Pulmonary artery endothelial cell (primary cell): ENCODE measurements at places on chromosomes 3 and 15. TPM values are rescaled to one million over a fixed set of nuclear protein-coding genes. Genes with fewer than 3 reads are reported as not detected.

DNA sequence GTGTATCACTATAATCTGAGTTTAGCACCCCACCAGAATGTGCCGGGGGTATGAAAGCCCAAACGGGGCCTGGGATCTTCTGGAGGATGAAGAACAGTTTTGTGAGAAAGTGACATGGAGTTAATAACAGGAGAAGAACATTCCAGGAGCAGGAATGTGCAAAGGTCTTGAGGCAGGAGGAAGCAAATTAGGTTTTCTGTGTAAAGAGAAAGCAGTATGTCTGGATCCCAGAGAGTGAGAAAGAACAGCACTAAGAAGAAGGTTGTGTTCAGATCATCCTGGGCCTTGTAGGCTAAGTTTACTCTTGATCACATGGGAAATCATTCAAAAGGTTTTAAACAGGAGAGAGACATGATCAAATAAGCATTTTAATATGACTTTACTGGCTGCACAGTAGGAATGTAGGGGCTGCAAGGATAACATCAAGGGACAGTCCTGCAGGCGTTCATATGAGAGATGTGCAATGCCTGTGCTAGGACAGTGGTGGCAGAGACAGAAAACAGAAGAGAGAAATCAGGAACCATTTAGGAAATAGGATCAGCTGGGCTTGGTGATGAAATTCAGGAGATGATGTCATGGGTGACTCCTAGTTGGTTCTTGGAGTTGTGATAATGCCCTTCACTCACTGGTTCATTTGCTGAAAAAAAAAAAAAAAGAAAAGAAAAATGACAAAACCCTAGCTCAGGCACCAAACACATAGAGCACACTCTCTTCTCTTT is 113.5 kb downstream of the TNIK start:
- no peak for DNase-seq

DNA sequence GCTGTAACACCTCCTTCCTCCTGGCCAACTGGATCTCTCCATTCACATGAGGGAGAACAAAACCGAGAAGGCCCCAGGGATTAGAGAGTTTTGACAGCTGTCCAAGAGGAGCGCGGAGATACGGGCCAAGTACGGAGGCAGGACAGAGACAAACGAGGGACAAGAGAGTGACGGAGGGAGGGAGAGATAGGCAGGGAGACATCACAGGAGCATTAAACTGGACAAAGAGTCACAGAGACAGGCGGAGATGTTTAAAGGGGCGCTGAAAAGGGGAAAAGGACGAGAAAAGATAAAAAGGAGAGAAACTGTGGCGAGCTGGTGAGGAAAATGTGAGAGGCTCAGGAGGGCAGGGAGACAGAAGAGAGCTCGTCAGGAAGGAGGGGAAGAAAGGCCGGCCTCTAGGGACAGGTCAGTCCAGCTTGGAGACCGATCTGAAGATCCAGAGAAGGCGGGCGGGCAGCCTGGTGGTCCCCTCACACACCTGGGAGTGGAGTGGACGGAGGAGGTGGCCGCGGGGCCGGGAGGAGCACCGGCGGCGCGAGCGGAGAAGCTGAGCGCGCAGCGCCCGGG is 40.5 kb upstream of the ROPN1 start:
- no peak for DNase-seq

GRCh38 chr3:130901463-130902204 is 7.8 kb downstream of the ATP2C1 start:
- no peak for DNase-seq

- DNase-seq = no peak
Measured at GRCh38 chr3:83738202-83738601, 1220.6 kb upstream of the CADM2 start.

GRCh38 chr3:156606729-156607128 is 51.8 kb upstream of the SSR3 start:
- DNase-seq = no peak

DNA sequence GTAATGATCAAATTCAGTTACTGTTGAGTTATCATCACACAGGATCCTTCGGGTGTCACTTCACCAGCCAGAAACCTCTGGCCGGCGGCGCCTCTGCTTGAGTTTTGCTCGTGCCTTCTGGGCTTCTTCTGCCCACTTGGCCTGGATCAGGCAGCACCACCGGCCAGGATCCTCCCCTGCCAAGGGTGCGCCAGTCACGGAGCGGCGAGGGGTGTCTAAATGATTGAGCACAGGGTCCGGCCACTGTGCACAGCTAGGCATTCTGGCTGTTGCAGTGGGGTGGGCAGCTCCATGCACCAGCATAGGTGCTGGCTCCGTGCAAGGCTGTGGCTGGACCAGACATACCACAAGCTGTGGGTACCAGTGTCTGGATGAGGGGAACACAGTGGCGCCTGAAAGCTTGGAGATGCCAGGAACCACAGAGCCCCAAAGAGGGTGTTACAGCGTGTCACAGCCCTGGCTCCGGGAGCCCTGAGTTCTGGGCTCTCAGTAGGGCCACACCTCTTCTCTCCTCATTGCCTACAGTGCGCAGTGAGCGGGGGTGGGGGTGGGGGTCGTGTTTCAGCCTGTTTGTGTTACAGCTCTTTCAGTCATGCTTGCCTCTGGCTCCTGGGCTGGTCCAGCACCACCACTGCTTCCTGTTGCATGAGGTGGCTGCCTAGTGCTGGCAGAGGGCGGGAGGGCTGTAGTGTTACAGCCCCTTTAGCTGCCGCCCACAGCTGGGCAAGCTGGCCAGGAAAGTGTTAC is 169.4 kb downstream of the FNDC3B start:
- DNase-seq = no peak

- no peak for DNase-seq
Measured at GRCh38 chr3:4478261-4478660, 11.2 kb upstream of the SUMF1 start.

DNA sequence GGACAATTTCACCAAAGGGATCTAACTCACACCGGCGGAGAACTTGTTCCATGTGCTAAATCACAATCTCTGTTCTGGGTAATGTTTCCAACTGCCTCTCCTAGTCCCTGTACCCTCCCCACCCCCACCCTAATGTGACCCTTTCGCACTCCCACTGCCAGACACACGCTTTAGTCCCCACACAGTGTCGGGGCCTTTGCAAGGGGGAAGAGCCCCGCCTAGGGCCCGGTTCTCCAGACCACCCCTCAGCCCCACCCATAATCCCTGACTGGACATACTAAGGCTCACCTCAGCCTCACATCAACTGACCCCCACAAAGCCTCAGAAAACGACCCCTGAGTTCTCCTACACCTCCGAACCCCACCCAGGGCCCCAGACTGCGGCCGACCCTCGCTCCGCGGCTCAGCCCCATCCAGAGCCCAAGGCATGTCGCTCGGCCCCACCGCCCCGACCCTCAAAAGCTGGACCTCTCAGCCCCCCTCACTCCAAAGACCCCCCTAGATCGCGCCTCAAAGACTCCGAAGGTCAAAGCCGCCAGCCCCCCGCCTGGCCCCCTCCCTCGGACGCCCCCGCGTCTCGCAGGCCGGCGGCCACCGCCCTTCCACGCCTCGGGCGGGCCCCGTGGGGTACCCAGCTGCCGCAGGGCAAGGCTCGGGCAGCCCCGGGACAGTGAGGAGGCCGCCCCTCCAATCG is 72.0 kb upstream of the MAP4 start:
- no peak for DNase-seq

- no peak for DNase-seq
Measured at GRCh38 chr3:69970827-69971226, 28.7 kb upstream of the SAMMSON start.

Gene PRR20G
- total RNA-seq = not detected in 2 replicates

Gene SH3GL3
- 0.07 TPM in 1 of 2 replicates, not detected in the other for total RNA-seq

Gene SHC4
- total RNA-seq = 0.18 and 0.33 TPM in 2 replicates

Gene SKOR1
- 0.07 TPM in 2 replicates for total RNA-seq

Gene KLHL6
- total RNA-seq = 5.7 and 7.7 TPM in 2 replicates

Gene UPK1B
- not detected in 2 replicates for total RNA-seq

Gene NUP210
- 0.11 and 1.1 TPM in 2 replicates for total RNA-seq

Gene GABRR3
- total RNA-seq = not detected in 2 replicates

Gene RTP1
- total RNA-seq = not detected in 2 replicates

Gene GATM
- total RNA-seq = 0.46 and 0.53 TPM in 2 replicates
